ENCODE measurements at places on chromosomes 3 and 15. TPM values are rescaled to one million over a fixed set of nuclear protein-coding genes. Genes with fewer than 3 reads are reported as not detected.

Gene SPTSSB
- total RNA-seq: 0.16 TPM

Gene PLSCR2
- total RNA-seq: 1.4 TPM

DNA sequence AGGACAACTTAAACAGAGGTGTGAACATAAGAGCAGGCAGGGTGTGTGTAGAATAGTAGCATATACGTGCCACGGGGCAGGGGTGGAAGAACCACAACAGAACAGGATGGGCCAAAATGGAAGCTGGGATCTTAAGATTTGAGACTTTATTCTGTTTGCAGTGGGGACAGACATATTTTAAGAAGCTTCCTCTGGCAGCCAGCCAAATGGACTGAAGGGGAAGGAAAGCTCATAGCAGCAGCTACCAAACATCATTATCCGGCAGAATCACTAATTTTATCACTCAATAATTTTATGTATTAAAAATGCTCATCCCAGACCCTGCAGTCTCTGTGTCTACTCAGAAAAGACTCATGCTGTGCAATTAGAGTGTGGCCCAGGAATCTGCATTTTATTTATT is 130.9 kb upstream of the CTDSPL start:
- peak; percentile 68 for DNase-seq

DNA sequence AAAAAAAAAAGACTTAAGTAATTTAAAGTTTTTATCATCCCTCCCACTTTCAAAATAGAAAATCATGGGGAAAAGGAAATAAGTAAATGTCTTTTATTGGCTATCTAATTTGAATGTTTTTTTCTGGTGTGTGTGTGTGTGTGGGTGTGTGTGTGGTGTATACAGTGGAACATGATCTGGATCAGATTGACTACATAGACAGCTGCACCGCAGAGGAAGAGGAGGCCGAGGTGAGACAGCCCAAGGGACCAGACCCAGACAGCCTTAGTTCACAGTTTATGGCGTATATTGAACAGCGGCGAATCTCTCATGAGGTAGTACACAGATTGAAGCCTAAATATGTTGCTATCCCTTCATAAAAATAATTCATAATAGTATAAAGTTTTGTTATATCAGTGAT is 44.5 kb downstream of the LRCH3 start:
- DNase-seq: no peak

DNA sequence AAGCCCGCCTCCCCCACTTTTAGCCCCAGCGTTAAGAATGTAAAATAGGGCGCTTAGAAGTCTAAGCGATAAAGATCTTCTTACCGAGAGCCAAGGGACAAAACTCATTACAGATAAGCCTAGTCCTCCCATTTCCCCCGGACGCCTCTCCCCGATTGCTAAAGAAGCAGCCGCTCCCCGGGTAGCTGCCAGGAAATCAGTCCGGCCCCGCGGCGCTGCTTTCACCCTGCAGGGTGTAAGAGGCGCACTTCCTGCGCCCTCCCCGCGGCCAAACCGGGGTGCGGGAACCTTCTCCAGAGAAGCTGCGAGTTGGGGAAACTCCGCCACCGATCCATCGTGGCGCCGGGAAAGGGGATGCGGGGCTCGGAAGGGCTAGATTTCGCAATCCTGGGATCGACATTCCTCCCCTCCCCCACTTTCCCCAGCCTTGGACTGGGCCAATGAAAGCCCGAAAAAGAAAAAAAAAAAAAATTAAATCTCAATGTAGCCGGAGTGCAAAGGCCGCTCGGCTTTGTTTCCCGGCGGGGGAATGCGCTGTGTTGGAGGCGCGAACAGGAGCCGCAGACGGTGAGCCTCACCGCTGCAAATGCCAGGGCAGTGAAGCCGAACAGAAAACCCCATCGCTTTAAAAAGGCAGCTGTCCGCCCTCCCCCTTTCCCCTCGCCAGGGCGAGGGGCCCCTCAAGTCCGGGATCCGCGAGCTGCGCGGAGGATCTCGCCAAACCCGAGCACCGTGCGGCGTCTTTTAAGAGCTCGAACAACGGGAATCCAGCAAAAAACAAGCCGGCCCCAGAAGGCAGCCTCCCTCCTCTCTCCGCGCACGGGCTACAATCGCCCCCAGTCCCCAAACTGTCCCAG is 626 bp upstream of the PTPRG start:
- peak; percentile 94 for DNase-seq

Measured in aorta (tissue), 5 donors.